Osteoblast (primary cell): ENCODE measurements at places on chromosomes 3 and 15. TPM values are rescaled to one million over a fixed set of nuclear protein-coding genes. Genes with fewer than 3 reads are reported as not detected.

- DNase-seq, result no peak
- H3K27me3 ChIP-seq, result no peaks in the 10 kb centered on the region
- no peak overlapping the region for H3K4me3 ChIP-seq
Measured at GRCh38 chr15:47768735-47769134, 51.4 kb downstream of the SEMA6D start.

GRCh38 chr3:175207361-175207760 is 348.2 kb downstream of the NAALADL2 start:
- H3K36me3 ChIP-seq, result no peaks in the 10 kb centered on the region
- no peak overlapping the region for H3K4me3 ChIP-seq
- no peak for DNase-seq
- no peaks in the 10 kb centered on the region for H3K27me3 ChIP-seq

- DNase-seq, result no peak
- H3K27ac ChIP-seq, result no peak overlapping the region
- H3K4me3 ChIP-seq, result no peak overlapping the region
- H3K27me3 ChIP-seq, result no peaks in the 10 kb centered on the region
Measured at GRCh38 chr3:8317661-8318649, 183.7 kb upstream of the LMCD1 start.

CEMIP gene
- 579 and 687 TPM in 2 replicates for total RNA-seq

- no peak overlapping the region for H3K4me3 ChIP-seq
- H3K36me3 ChIP-seq, result no peaks in the 10 kb centered on the region
- no peak for DNase-seq
- H3K27me3 ChIP-seq, result no peaks in the 10 kb centered on the region
- no peak overlapping the region for H3K27ac ChIP-seq
Measured at GRCh38 chr3:130783629-130784028, 37.0 kb upstream of the PIK3R4 start.

DNA sequence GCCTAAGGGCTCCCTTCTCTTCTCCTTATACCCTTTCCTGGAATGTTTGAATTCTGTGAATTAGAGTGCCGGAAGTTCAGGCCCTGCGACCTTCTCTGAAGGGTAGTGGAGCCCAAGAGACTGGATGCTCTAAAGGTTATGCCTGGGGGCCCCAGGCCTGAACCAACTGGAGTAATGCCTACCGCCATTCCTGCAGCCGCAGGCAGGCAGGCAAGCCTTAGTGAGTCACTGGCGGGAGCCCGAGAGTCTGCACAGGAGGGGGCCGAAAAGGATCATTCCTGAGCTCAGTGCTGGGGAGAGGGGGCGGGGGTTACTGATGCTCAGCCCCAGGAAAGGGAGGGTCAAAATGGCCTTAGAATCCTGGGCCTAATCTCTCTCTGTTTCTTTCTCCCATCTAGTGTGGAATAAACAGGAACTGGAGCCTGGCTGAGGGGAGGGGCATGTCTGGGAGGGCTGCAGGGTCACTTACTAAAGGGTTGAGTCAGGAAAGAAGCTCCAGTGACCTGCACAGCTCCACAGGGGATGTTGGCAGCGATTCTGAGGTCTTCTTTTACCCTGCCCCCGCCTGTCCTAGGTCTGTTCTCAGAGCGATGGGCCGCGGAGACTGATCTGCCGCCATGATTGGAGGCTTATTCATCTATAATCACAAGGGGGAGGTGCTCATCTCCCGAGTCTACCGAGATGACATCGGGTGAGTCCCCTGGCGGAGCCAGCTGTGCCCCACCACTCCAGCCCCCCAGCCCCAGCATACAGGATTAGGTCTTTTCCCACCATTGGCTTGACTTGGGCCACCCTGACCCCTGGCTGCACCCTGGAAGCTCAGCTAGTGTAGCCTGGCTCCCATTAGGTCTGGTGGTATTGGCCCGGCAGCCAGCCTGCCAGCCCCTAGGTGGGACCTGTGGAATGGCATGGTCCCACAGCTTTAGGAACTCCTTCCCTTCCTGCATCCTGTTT is 2.0 kb downstream of the AP2M1 start:
- peak; percentile 98 for DNase-seq
- peak overlapping the region; percentile 85 for H3K27ac ChIP-seq
- H3K27me3 ChIP-seq, result no peaks in the 10 kb centered on the region
- H3K4me3 ChIP-seq, result peak overlapping the region; percentile 93
- H3K4me1 ChIP-seq, result peaks cover 65% of the 10 kb centered on the region

SLCO3A1 gene
- total RNA-seq, result 5.3 and 5.4 TPM in 2 replicates

DNA sequence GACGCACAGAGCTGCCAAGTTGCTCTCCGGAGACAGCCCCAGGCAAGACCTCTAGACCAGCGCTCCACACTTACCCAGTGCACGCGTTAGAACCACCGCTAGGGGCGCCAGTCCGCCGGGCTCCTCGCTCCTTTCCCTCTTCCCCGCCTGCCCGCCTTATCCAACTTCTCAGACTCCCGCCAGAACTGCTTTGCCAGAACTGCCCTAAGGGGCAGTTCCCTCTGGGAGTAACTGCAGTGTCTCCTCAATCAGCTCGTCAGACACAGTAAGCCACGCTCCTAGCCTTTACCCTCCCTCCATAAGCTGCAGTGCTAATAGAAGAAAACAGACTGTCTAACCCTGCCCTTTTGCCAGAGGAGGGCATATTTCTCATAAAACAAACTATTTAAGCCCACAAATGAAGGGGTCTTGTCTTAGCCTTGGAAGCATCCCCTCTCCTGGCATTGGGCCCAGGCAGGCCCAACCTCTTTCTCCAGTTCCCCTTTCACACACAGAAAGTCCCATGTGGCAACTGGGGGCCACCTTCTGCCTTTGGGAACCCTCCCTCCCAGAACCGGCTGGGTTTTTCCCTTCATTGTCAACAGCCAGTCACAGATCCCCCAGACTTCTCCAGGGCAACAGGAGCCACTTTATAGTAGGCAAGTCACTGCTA is 3.7 kb downstream of the BMF start:
- DNase-seq, result peak; percentile 99
- H3K27ac ChIP-seq, result no peak overlapping the region
- H3K4me3 ChIP-seq, result no peak overlapping the region
- no peaks in the 10 kb centered on the region for H3K36me3 ChIP-seq
- peaks cover 39% of the 10 kb centered on the region for H3K4me1 ChIP-seq

ANKRD28 gene
- total RNA-seq, result 215 and 223 TPM in 2 replicates

- DNase-seq, result no peak
- H3K27ac ChIP-seq, result no peak overlapping the region
- no peak overlapping the region for H3K4me3 ChIP-seq
- H3K36me3 ChIP-seq, result peaks cover 98% of the 10 kb centered on the region
- peaks cover 6% of the 10 kb centered on the region for H3K4me1 ChIP-seq
Measured at GRCh38 chr3:129266651-129267050, 12.0 kb upstream of the HMCES start.

- no peaks in the 10 kb centered on the region for H3K27me3 ChIP-seq
- peaks cover 37% of the 10 kb centered on the region for H3K4me1 ChIP-seq
- peak overlapping the region; percentile 85 for H3K27ac ChIP-seq
- peak; percentile 87 for DNase-seq
Measured at GRCh38 chr15:83283138-83283812, 1.2 kb downstream of the BNC1 start.

GRCh38 chr3:132963786-132964185 is 74.4 kb upstream of the TMEM108 start:
- DNase-seq, result no peak
- H3K4me1 ChIP-seq, result no peaks in the 10 kb centered on the region
- H3K27me3 ChIP-seq, result peaks cover 3% of the 10 kb centered on the region
- no peak overlapping the region for H3K27ac ChIP-seq
